Temporal lobe (tissue), 4 donors: ENCODE measurements at places on chromosomes 4 and X. TPM values are rescaled to one million over a fixed set of nuclear protein-coding genes. Genes with fewer than 3 reads are reported as not detected.

Gene USP17L25
- total RNA-seq: not detected

Gene PDS5A
- 58.3 TPM for total RNA-seq

Gene HERC5
- total RNA-seq: 2.0 TPM

Gene ARHGAP36
- total RNA-seq: under 0.01 TPM

Gene VEGFC
- total RNA-seq: 2.2 TPM

Gene TBC1D8B
- 0.49 TPM for total RNA-seq

Gene TMEM150C
- 66.9 TPM for total RNA-seq

Gene PNMA6A
- total RNA-seq: 13.5 TPM

Gene SPANXD
- not detected for total RNA-seq

Gene SEL1L3
- total RNA-seq: 82.4 TPM

Gene CDS1
- 6.6 TPM for total RNA-seq
